ENCODE measurements at places on chromosomes 5 and 9.

GRCh38 chr5:64775291-64775690, 6.6 kb downstream of the CWC27 start:
- DNase-seq: no peak

DNA sequence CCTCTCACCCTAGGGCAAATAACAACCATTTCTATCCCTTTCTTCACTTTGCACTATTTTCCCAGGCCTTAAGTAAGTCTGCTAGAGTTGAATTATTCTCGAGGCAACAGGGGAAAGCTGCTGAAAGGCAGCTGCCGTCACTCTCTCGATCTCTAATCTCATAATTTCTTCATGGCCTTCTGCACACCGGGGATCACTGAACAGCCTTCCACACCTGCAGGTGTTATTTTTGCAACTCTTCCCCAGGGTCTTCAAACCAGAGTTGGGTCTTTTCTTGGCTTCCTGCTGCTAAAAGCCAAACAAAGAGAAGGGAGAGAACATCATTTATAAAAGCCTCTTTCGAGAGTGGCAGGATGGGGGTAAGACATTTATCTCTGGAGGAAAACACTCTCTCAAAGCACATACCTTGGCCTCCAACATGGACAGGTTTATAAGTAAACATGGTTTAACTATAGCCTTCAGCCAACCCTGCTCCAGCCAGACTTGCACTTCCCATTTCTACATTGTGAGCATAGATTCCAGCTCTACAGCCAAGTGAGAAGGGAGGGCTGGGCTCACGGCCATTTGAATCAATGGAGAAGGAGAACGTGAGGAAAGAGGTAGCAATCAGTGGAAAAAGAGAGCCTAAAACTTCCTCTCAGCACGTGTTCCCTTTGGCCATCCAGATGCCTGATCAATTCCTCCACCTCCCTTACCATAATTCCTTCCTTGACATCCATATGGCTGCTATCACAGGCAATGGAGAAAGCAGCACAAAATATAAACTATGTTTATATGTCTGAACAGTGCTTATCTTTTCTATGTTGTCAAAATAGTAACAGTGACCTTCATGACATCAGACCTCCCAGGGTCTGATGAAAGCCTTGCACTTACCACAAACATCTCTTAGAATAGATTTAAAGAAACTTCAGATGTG, 464.9 kb downstream of the TLE1 start:
- no peak for DNase-seq

GRCh38 chr5:144313147-144313726, 142.6 kb downstream of the KCTD16 start:
- no peak for DNase-seq

DNA sequence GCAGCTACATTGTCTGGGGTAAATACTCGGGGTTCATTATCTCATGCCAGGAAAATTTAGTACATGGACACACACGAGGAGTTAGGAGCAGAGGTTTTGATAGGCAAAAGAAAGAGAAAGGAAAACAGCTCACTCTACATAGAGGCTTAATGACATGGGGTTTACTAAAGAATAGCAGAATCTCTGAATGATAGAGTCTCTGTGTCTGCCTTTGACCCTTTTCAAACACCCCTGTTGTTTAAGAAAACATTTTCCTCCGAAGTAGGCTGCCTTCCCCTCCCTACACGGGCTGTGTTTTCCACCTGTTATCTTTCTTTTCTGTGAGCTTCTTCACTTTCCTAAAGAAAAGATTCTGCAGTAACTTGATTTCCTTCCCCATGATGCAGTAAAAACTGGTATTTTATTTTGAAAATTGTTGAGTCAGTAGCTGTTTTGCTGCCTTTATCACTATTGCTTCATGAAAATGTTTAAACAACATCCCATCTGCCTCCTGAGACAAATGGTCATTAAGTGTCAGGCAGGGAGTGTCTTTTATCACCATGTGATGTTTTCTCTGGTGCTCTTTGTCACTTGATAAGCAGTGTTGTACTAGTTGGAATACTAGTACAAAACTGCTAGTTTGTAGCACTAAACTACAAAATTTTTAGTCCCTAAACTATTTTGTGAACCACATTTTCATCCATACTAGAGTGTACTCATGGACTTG, 76.6 kb downstream of the PPIC start:
- no peak for DNase-seq

DNA sequence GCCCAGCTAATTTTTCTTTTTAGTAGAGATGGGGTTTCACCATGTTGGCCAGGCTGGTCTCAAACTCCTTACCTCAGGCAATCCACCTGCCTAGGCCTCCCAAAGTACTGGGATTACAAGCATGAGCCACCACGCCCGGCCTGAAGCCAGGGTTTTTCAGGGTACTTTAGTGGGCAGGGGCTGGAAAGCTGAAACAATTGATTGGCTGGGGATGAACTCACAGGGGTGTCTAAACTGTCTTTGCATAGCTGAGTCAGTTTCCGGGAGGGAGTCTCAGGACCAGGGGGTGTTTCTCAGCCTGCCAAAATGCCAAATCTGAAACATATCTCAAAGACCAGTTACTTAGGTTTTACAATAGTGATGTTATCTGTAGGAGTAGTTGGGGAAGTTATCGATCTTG, 46.1 kb downstream of the PRUNE2 start:
- no peak for DNase-seq

Measured in GM04503 (cell line).